ENCODE measurements at places on chromosomes 5 and 9.

DNA sequence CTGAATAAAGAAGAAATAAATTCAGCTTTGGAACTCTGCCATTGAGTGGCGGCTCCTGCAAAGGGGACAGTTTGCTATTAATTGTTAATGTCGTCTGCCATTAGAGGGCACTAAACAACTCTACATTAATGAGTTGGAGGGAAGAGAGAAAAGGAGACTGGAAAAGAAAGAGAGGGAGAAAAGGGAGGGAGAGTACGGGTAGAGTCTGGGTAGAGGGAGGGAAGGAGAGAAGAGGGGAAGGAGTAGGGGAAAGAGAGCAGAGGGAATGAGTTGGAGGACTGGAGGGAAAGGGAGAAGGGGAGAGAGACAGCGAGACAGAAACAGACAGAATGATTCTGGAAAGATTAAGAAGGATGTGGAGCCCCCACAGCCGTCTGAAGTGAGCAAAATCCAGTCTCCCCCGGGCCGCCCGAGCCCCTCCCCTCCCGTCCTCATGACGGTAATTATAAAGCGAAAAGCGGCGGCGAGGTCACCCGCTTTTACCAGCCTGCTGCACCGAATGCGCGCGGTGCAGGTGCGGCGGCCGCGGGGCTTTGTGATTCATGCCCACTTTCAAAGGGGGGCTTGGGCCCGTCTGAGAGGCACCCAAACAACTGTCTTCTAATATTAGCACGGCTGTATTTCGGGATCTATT lies 1.9 kb upstream of the FST start:
- DNase-seq: no peak

DNA sequence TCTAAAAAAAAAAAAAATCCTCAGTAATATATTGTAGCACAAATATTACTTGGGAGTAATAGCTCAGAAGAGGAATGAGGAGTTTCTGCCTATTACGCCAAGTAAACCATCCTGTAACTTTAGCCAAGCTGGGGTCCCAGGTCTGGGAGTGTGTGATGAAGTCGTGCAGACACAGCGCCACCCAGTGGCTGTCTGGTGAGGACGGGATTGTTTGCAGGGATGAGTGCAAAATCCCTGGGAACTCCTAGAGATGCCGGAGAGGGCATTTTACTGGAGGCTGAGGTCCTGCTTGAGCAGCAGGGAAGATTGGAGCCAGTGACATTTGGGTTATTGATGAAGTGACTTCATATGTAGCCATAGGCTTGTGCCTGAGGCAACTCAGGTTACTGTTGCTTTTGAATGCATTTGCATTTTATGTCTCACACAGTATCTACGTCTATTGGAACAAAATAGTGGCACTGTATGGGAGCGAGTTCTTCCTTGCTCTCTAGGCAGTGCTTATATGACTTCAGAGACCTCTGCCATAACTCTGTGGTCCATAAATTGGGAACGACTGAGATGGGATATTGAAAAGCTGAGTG lies 72.8 kb downstream of the PSAT1 start:
- DNase-seq: no peak

- DNase-seq: no peak
These were observed 557.6 kb downstream of the PRR16 start for GRCh38 chr5:121021681-121022080.

GRCh38 chr5:158701007-158701391 lies 398.7 kb downstream of the EBF1 start:
- no peak for DNase-seq

DNA sequence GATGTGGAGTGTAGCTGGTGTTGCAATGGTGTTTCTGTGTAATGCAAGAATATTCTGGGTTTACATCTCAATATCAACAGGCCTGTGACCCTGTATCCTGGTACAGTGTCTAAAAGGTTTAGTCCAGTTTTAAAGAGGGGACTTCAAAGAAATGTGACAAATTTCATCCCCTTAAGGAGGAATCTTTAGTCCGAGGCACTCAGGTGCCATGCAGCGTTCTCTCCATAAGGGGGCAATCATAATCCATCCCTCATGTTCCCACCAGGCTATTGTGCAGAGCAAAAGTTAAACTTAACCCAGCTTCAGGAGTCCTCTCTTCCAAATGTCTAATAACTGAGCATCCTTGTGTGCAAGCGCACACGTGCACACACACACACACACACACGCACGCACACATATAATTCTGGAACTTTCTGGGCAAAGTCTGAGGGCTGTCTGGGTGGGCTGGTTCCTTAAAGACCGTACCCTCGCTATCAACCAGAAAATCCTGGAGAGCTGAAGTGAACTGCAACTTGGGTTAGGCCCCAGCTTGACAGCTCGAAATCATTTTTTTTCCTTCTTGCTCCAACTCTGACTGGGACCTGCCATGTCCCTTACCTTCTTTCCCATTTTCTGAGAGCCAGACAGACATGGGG lies 46.0 kb downstream of the CRB2 start:
- DNase-seq: no peak

DNA sequence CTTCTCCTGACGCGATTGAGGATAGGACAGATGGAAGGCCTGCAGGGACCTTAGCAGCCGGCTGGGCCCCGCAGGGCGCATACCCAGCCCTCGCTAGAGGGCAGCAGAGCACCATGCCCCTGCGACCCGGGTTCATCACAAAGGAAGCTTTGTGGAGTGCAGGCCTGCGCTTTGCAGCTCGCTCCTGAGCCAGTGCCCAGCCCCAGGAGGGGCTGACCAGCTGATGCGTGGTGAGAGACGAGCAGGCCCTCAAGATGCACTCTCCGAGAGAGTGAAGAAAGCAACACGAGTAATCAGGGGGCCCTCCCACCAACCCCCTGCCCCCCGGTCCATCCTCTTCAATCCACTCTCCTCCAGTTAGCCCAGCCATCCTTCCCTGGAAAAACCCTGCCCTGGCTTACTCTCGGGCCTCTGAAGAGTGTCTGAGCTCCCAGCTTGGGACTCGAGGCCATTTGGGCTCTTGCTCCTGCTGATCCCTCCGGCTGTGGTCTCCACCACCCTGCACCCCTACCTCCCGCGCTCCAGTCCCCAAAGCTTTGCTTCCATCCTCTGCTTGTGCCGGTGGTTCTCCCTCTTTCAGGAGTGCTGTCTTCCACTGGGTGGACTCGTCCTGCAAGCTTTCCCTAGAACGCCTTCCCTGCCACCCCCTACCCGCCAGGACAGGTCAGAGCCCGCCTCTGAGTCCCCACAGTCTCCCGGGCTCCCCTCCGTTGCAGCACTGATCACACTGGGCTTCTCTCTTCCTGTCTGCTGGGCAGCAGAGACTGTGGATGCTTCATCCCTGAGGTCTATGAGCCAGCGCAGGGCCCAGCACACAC lies 9.1 kb upstream of the KIF12 start:
- DNase-seq: no peak

- no peak for DNase-seq
These were observed 195.2 kb upstream of the PTGER4 start for GRCh38 chr5:40484495-40484894.

DNA sequence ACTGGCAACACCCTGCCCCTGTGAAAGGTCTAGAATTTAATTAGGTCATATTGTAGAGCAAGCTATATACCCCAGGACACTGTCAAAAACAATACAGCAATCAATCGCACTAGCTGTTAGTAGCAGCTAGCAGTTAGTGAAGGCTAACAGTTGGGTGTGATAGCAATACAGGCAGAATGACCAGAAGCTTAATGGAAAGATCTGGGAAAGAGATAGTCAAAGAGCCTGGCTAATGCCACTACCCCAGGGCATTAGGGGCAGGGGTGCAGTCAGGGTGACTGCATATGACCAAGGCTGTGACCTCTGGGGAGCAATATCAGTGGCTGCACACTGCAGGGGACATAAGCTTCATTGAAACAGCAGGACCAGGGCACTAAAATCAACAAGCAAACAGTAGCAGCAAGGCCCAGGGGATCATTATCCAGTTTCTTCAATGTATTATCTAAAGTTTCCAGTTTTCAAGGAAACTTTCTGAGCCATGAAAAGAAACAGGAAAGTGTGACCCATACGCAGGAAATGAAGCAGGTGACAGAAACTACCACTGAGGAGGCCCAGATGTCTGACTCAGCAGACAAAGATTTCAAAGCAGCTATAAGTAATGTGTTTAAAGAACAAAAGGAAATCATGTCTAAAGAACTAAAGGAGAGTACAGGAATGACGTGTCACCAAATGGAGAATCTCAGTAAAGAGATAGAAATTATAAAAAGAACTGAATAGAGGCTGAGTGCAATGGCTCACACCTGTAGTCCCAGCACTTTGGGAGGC lies 82.4 kb downstream of the ZNF354C start:
- DNase-seq: no peak

DNA sequence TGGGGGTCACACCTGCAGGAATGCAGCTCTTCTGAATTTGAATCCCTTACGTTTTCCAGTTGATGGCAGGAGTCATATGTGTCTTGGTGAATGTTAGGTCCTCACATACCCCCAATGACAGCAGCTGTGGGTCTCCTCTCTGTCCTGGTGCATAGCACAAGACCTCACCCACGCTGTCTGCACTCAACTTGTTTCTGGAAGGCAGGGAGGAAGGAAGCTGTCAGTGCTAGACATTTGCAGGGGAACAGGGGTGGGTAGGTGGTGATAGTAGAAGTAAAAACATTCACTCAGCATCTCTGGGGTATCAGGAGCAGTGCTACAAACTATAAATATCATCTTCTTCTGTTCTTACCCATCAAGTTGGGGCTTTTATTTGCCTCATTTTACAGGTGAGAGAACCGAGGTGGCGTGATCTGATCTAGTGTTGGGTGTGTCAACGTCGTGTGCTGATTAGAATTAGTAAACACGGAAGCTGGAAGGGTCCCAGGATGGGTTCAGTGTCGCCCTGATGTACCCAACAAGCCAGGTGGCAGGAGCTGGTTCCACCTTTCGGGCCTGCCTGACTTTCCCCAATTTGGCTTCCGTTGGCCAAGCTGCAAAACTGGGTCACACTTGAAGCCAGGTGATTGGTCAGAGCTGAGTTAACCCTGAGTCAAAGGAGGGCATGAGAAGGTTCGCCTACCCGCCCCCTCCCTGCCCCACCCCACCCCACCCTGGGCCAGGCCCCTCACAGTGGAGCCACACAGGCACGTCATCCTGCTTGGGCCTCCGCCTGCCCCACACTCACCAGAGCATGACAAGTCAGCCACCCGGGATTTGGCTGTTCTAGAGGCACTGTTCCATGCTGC lies 15.8 kb downstream of the ERGIC1 start:
- no peak for DNase-seq

GRCh38 chr5:65076251-65076869 lies 307.6 kb downstream of the CWC27 start:
- DNase-seq: no peak

GRCh38 chr9:114633438-114634089 lies 22.5 kb downstream of the TMEM268 start:
- no peak for DNase-seq

- DNase-seq: no peak
These were observed 995 bp downstream of the OLFM1 start for GRCh38 chr9:135088348-135088978.

GRCh38 chr9:107462691-107463090 lies 26.9 kb downstream of the KLF4 start:
- no peak for DNase-seq

DNA sequence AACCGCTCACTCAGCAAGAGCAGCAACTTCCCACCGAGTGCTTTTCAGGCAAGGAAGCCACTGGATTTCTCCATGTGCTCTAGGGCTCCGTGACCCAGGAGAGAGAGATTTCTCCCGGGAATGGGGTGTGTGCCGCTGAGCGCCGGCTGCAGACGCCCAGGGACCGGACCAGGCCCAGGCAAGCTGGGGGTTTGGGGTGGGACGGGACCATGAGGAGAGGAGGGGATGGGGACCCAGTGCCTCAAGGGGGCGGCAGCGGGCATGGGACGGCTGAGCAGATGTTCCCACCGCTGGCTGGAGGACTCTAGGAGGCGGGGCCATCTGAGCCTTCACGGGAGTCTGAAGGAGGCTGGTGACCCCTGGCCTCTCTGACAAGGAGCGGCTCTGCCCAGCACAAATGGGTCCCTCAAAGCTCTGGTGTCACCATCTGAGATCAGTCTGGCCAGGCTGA lies 8.5 kb downstream of the LCN9 start:
- DNase-seq: no peak

DNA sequence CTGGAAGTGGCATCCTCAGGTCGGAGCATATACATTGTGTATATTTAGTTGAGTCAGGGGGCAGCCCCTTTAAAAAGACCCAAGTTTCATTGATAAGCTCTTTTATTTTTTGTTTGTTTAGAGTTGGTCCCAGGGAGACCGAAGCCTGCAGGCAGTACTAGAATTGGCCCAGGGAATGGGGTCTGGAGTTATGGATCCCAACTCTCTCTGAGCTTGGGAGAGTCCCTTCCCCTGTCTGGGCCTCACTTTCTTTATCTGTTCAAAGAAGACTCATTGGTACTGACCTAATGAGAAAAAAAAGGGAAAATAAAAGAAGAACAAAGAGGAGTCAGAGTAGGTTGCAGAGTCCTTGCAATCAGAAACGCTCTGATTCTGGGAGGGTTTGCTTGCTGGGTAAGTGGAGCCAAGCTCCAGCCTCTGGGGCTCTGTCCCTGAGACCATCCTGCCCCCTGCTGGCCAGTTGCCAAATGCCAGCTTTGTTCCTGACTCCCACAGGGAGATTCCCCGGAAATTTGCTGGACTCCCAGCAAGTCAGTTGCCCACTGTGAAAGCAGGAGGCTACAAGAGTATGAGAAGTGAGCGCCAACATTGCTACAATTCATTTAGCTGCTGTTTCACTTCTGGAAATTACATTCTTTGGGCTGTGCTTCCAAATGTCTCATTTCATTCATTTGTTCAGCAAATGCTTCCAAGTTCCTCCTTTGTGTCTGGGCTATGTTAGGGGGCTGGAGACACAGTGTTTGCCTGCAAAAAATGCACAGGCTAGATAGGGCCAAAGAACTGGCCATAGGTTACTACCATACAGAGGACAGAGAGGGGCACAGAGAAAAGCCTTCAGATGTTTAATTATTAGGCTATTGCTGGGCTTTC lies 156.2 kb downstream of the MELK start:
- no peak for DNase-seq

DNA sequence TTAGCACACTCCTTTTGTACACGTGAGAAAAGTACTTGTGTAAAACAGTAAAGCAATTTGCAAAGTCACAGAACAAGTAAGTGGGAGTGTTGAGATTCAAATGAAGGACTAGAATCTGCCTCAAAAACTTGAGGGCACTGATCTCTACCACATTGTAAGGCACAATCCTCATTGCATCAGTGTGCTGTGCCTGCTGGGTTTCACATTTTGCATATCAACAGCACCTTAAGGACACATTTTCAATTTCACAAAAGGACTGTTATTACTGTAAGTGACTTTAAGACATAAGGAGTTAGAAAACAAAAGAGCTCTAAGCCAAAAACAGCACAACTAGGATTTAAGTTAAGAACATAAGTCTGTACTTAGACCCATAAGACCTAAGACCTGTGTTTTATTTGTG lies 44.7 kb upstream of the HK3 start:
- DNase-seq: no peak

- DNase-seq: no peak
These were observed 12.9 kb downstream of the TCF7 start for GRCh38 chr5:134127376-134127861.
